ENCODE measurements at places on chromosomes 3 and 15. TPM values are rescaled to one million over a fixed set of nuclear protein-coding genes. Genes with fewer than 3 reads are reported as not detected.
A peak's percentile ranks its signal among the peaks of the same experiment; 100 is the strongest.

DNA sequence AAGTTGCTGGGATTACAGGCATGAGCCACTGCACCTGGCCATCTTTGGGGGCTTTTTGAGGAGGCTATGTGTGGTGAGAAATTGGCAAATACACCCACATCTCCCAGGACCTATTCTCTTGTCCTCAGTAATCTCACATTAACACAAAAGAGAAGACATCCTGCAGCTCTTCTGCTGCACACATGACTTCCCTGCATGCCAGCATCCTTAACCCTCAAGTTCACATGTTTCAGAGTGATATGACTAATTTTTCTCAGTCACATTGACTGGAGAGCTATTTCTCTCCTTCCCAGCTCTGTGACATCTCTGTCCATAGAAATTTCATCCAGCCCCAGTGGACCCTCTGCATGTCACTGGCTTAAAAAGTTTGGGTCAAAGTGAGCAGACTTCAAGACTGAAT, 1.9 kb upstream of the SKIC8 start:
- H3K4me3 ChIP-seq, result no peak overlapping the region
- no peaks in the 10 kb centered on the region for H3K27me3 ChIP-seq

GRCh38 chr3:146473726-146474125, 4.4 kb upstream of the PLSCR2 start:
- no peak for DNase-seq
- H3K4me3 ChIP-seq, result no peak overlapping the region
- no peaks in the 10 kb centered on the region for H3K36me3 ChIP-seq
- H3K27ac ChIP-seq, result no peak overlapping the region
- H3K27me3 ChIP-seq, result no peaks in the 10 kb centered on the region

- H3K4me1 ChIP-seq, result peaks cover 4% of the 10 kb centered on the region
- no peaks in the 10 kb centered on the region for H3K36me3 ChIP-seq
- no peak overlapping the region for H3K4me3 ChIP-seq
- no peak overlapping the region for H3K27ac ChIP-seq
- DNase-seq, result no peak
Observed at GRCh38 chr3:36214460-36214859, 165.8 kb upstream of the STAC start.

DNA sequence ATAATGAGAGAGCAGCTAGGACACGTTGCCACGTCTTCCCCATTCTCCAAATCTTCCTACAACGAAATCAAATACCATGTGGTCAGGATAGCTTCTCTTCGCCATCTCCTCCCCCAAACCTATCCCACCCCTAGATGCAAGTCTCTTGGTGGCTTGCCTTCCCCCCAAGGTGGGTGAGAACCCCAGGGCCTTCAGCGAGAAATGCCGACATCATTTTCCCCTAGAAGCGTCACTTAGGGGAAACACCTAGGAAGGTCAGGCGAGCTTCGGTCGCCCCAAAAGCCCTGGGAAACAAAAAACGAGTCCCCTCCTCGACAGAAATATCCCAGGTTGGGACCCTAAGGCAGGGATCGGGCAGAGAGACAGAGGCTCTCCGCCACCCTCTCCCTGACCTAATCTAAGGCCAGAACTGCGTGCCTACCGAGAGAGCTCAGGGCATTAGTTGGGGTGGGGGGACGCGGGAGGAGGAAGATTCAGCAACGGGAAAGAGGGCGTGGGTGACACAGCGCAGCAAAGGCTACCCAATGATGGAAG, 502 bp downstream of the DPH3 start:
- H3K27me3 ChIP-seq, result no peaks in the 10 kb centered on the region
- peak overlapping the region; percentile 40 for H3K4me3 ChIP-seq
- no peaks in the 10 kb centered on the region for H3K36me3 ChIP-seq
- H3K27ac ChIP-seq, result peak overlapping the region; percentile 78

Gene IGDCC3
- 14.8 TPM for polyA plus RNA-seq

Gene GOLGA8R
- polyA plus RNA-seq, result not detected

Gene LEKR1
- polyA plus RNA-seq, result 3.4 TPM

Gene FGF7
- 11.2 TPM for polyA plus RNA-seq

All from hepatocyte (in vitro differentiated cells).